ENCODE measurements at places on chromosomes 6 and 20.
A peak's percentile ranks its signal among the peaks of the same experiment; 100 is the strongest.

DNA sequence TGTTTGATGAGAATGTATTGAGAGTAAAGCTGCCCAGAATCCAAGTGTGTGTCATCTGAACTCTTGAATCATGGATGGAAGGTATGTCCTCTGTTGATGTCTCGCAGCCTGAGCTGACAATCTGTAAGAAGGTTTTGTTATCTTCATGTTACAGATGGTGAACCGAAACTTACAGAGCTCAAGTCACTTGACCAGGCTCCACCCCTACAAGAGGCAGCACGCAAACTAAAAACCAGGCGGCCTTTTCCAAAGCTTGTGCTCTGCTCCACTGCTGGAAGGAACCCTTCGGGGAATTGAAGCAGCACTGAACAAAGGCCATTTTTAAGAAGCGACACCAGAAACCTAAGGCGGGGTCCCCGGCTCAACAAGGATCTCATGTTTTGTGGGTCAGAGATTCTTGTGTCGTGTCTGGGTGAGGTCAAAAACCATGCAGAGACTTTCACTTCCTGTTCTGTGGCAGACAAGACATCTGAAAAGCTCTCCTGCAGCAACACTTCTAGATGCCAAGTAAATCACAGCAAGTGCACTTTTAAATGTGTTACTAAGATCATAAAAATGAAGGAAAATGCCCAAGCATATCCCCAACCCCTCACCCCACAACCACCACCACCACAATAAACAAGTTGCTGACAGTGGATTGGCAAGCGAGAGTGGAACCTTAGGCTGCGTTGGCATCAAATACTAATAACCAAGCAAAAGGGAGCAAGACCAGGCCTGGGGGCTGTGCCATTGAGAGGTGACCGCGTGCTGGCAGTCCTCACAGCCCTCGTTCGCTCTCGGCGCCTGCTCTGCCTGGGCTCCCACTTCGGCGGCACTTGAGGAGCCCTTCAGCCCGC, 27.3 kb downstream of the NQO2 start:
- peaks cover 6% of the 10 kb centered on the region for H3K27me3 ChIP-seq
- peaks cover 12% of the 10 kb centered on the region for H3K36me3 ChIP-seq
- peak overlapping the region; percentile 49 for H3K4me3 ChIP-seq
- H3K27ac ChIP-seq: peak overlapping the region; percentile 98
- peak; percentile 63 for DNase-seq
- peaks cover 64% of the 10 kb centered on the region for H3K4me1 ChIP-seq

- no peaks in the 10 kb centered on the region for H3K36me3 ChIP-seq
- no peak overlapping the region for H3K27ac ChIP-seq
- H3K27me3 ChIP-seq: no peaks in the 10 kb centered on the region
These were observed 426.6 kb upstream of the PLCB4 start for GRCh38 chr20:8642247-8642646.

DNA sequence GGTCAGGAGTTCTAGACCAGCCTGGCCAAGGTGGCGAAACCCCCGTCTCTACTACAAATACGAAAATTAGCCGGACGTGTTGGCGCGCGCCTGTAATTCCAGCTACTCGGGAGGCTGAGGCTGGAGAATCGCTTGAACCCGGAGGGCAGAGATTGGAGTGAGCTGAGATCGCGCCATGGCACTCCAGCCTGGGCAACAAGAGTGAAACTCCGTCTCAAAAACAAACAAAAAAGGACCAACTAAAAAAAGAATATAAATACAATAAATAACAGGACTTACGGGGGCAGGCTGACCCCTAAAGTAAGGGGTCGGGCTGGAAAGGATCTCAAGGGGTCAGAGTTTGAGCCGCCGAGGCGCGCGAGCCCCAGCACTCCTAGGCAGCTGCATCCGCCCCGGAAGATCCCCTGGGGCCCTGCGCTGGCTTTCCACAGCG, 509 bp upstream of the TPD52L2 start:
- no peak for DNase-seq
- no peaks in the 10 kb centered on the region for H3K27me3 ChIP-seq
- peak overlapping the region; percentile 88 for H3K27ac ChIP-seq
- peaks cover 32% of the 10 kb centered on the region for H3K36me3 ChIP-seq
- peaks cover 41% of the 10 kb centered on the region for H3K4me1 ChIP-seq

DNA sequence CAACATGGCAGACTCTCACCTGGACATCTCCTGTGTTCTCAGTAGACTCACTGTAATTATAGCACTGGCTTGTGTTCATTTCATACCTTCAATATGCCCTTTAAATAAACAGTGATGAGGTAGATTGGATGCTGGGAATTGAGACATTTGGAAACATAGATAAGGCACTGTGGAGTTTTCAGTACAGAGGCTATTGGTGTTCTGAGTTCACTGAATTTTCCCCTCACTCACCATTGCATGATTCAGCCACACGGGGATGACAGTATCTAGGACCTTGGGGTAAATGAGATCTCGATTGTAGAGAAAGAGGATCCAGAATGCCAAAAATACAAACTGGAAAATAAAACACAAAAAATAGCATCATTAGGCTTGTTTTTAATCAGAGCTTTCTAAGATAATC, 12.6 kb downstream of the ADTRP start:
- H3K4me1 ChIP-seq: peaks cover 5% of the 10 kb centered on the region
- no peak overlapping the region for H3K27ac ChIP-seq
- no peak for DNase-seq
- no peak overlapping the region for H3K4me3 ChIP-seq
- no peaks in the 10 kb centered on the region for H3K36me3 ChIP-seq

DNA sequence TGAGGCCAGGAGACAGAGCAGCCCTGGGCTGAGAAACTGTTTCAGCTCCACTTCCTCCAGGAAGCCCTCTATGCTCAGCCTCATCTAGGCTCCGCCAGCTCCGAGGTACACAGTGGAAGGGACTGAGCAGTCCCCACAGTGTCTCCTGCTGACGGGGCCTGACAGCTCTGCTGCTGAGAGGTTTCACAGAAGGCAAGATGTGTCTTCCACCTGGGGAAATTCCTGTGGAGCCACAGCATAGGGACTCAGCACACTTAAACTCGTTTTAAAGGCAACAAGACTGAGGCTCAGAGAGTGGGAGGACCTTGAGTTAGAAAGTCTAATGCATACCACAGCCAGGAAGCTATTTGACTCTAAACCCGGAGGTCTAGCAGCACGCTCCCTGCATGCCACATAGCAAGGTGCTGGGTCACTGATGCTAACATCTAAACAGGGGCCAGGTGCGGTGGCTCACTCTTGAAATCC, 6.8 kb downstream of the ADA start:
- DNase-seq: peak; percentile 60
- H3K36me3 ChIP-seq: peaks cover 37% of the 10 kb centered on the region
- peak overlapping the region; percentile 93 for H3K27ac ChIP-seq
- H3K4me1 ChIP-seq: peaks cover 91% of the 10 kb centered on the region
- peak overlapping the region; percentile 55 for H3K4me3 ChIP-seq
- H3K27me3 ChIP-seq: no peaks in the 10 kb centered on the region

DNA sequence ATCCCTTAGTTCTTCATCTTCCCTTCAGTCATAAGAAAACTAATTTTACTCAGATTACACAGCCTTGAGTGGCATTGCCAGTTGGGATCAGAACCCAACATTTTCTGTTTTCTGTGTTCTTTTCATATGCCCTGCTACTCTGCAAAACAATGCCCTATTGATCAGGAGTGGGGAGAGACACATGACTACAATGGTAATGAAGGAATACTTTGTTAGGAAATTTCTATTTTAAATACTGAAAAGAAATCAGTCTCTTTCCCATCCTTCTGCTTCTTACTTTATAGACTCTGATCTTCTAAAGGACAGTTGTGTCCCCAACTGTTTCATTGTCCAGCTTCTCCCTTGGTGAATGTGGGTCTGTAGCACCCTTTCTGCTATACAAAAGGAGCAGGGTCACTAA, 5.5 kb upstream of the PKIB start:
- H3K27me3 ChIP-seq: peaks cover 19% of the 10 kb centered on the region
- H3K27ac ChIP-seq: no peak overlapping the region
- H3K36me3 ChIP-seq: no peaks in the 10 kb centered on the region
- no peak for DNase-seq
- H3K4me1 ChIP-seq: peaks cover 4% of the 10 kb centered on the region
- H3K4me3 ChIP-seq: no peak overlapping the region

DNA sequence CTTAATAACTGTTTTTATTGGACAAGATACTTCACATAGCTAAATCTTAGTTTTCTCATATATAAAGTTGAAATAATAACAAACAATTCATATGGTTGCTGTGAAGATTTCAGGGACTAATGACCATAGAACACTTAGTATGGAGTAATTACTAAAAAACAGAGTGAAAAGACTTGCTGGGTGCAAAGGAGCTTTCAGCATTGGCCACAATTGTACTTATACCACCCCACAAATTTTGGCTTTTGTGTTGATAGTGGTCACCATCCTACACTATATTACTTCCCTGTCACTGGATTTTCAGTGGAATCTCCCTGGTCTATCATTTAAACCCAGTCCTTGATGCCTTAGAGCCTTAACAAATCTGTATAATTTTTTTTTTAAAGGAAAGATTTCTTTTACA, 398.6 kb upstream of the EPHA7 start:
- DNase-seq: no peak
- no peak overlapping the region for H3K4me3 ChIP-seq
- H3K27ac ChIP-seq: no peak overlapping the region
- no peaks in the 10 kb centered on the region for H3K4me1 ChIP-seq
- no peaks in the 10 kb centered on the region for H3K27me3 ChIP-seq
- no peaks in the 10 kb centered on the region for H3K36me3 ChIP-seq

DNA sequence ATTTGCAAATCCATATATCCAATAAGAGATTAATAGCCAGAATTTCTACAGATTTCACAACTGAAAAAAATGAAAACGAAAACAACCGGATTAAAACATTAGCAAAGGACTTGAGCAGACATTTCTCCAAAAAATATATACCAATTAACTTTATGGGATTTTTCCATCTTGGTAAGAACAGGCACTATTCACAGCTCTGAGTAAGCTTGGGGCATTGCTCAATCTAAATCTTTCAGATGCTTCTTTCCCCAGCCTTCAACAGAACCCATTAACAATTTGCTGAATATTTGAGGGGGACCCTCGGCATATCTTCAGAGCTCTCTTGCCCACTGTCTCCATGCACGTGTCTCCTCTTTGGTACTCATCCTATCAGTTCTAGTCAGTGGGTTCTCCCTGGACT, 111.7 kb upstream of the CD93 start:
- DNase-seq: no peak
- H3K4me3 ChIP-seq: no peak overlapping the region
- H3K4me1 ChIP-seq: no peaks in the 10 kb centered on the region
- H3K27me3 ChIP-seq: peaks cover 20% of the 10 kb centered on the region

DNA sequence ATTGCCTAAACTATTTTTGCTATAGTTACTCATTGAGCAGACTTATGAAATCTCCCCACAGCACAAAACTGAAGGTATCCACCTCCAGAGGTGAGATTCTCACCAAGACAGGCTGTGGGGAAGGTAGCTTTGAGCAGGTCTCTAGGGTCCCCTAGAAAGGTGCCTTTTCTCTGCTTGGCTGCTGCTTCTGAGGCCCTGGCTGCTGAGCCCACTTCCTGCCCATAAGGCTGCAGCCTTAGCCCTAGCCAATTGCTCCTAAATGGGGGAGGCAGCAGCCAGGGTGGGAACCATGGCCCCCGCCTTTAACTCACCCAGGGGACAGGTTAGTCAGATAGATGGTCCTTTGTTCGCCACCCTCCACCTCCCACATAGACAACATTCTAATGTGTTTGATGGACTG, 3.6 kb downstream of the NT5E start:
- H3K27me3 ChIP-seq: peaks cover 65% of the 10 kb centered on the region
- no peak overlapping the region for H3K27ac ChIP-seq
- no peak overlapping the region for H3K4me3 ChIP-seq
- no peak for DNase-seq

DNA sequence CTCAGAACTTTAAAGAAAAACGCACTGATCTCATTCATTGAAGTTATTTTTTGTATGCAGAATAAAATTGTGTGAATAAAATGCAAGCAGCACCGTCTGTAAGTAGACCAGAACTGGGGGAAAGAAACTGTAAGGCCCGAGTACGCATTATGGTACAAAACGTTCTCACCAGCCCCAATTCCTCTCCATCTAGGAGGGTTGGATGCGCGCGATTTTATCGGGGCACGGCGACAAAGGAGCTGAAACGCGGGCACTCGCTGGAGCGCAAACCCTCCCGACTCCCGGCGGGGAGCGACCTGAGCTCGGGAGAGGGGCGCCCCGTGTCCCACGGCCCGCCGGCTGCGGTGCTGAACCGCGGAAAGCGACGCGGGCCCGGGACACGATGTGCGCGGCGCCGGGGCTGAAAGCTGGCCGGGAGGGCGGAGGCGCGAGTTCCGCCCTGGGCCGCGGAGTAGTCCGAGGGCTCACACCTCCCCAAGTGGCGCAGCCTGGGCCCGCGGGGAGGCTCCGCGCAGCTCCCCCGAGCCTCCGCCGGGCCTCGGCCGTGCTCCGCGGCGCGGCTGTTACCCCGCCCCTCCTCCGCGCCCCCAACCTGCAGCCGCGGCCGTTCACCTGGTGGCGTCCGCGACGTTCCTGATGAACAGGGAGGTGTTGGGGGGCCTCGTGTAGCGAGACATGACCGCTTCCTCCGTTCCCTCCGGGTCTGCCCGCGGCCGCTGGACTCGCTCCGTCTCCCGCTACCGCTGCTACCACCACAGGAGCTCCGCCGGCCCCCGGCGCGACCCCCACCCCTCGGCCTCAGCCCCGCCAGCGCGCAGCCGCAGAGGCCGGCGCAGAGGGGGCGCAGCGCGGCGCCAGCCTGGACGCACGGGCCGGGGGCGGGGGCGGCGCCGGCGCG, at the start of gene SRSF12:
TSS of gene SRSF12 (minus strand) at position 861 of the 898 bp plus-strand sequence. CDS start at position 677, 184 bp downstream.
- H3K36me3 ChIP-seq: no peaks in the 10 kb centered on the region
- H3K4me3 ChIP-seq: peak within 1 kb of the TSS; percentile 68
- H3K27me3 ChIP-seq: peaks cover 37% of the 10 kb centered on the region
- H3K27ac ChIP-seq: no peak within 1 kb of the TSS
- peaks cover 5% of the 10 kb centered on the region for H3K4me1 ChIP-seq
